NCI-H1105 treated with DMSO at 0.1 percent for 48 hours (cell line): ENCODE measurements at places on chromosomes 2 and 18.

DNA sequence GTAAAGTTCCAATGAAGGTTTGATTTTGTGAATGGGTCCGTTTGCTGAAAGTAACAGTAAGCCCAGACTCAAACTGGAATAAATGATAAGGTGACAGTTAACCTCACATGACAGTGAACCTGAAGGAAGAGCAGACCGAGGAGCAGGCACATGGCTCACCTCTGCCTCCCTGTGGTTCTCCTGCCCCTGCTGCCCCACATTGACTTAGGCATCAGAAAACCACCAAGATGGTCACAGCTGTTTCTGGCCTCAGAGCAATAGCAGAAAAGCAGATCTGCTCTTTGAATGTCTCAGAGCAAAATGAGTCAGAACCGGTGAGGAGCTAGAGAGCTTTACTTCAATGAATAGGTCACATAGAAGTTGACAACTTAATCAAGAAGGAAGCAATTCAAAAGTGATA lies 487.6 kb downstream of the METTL4 start:
- DNase-seq, result no peak

- DNase-seq, result peak; percentile 12
Measured at GRCh38 chr2:71609958-71610357, 156.6 kb downstream of the DYSF start.

- no peak for DNase-seq
Measured at GRCh38 chr2:158487419-158487818, 30.7 kb downstream of the PKP4 start.

GRCh38 chr18:23134780-23135549 lies at the start of gene CABLES1:
TSS of gene CABLES1 (plus strand) at chr18:23135485. CDS start at chr18:23135763, 278 bp downstream.
- DNase-seq, result peak; percentile 83

GRCh38 chr2:176997792-176998169 lies 214.8 kb upstream of the HNRNPA3 start:
- DNase-seq, result no peak

GRCh38 chr2:13413989-13414388 lies 697.3 kb downstream of the TRIB2 start:
- peak; percentile 2 for DNase-seq

DNA sequence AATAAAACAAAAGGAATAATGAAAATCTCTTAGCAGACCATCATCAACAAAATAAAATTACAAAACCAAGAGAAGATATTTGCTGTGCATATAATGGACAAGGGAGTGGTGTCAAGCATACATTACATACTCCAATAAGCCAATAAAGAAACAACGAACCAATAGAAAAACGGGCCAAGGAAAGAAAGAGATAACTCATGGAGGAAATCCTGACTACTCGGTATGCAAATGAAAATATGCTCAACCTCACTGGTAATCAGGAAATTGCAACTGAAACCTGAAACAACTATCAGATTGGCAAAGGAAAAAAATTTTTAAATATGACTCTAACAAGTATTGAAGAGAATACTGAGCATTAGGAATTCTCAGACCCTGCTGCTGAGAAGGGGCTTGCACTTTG lies 84.7 kb downstream of the BCL2 start:
- DNase-seq, result no peak

DNA sequence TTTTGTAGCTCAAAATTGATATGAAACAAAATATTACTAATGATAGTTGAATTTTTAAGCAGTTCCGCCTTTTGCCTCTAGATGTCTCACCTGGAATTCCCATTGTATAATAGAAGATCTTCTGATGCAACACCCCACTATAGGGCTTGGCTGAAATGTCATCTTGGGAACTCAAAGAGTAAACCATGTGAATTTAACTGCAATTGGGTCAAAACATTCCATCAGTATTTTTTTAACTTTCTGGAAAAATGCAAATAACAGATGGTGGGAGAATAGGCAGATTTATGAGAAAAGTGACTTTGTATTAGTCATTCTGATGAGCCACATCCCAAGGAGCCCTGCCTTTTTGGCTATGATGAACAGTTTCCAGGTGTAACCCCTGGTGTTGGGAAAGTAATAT lies 489.9 kb downstream of the NYAP2 start:
- DNase-seq, result peak; percentile 34
